ENCODE measurements at places on chromosomes 3 and 15.

DNA sequence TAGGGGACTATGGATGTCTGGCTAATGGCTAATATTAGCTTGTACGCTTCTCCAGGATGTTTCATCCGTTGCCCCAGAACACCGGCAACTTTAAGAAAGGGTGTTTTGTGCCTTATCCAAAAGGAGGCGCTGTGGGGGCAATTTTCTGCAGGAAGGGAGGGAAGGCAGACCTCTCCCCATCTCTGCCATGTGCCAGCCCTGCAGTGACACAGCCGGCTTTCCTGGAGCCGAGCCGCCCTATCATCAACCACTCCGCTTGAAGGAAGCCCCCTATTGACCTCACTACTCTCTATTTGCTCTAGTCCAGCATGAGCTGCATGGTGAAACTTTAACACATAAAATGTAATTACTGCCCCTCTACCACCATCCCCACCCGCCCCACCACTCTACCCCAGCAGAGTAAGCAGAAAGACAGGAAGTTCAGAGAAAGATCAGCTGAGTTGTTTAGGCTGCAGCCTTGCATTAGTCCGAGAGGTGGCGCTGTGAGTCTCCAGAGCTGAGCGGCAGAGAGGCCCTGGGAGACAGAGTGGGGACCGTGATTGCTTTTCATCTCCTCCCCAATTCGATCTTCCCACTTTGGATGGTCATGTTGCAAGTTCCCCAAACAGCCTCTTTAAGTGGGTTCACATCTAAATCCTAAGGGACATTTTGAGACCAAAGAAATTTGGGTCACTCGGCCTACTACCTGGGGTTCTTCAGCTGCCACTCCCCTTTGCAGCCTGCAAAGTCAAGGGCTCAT is 24.5 kb upstream of the RAD18 start:
- peak; percentile 63 for DNase-seq

- no peak for DNase-seq
Measured at GRCh38 chr15:66830358-66830757, 128.3 kb downstream of the SMAD6 start.

DNA sequence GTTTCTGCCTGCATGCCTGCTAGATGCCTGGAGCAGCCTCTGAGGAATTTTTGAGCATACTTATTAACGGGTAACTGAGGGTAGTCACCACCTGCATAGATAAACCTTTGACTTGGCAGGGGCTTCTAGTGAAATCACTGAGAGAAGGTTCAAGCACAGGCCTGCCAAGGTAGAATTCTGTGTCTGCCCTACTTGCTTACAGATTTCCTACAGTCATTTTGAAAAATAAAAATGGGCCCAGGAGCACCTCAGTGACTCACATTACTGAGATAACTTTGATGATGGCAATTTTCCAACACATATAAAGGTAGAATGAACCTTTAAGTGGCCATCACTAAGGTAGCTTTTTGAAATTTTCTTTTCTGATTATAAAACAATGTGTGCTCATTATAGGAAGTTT is 10.8 kb downstream of the CRTAP start:
- DNase-seq: no peak

DNA sequence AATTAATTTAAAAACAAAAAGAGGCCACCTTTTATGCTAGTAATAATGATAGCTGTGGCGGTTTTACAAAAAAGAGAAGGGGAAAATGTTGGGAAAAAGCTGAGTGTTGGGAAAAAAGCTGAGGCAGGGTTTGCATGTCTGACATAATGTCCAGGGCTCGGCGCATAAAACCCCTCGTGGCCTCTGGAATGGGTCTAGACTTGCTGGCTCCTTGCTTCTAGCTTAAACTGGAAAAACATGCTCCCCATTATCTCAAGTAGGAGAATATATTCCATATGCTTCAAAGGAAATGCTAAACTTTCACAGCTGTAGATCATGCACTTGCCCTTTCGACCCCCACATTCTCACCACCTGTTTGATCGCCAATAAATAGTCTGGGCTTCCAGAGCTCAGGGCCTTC is 53.0 kb downstream of the CYP19A1 start:
- DNase-seq: no peak

DNA sequence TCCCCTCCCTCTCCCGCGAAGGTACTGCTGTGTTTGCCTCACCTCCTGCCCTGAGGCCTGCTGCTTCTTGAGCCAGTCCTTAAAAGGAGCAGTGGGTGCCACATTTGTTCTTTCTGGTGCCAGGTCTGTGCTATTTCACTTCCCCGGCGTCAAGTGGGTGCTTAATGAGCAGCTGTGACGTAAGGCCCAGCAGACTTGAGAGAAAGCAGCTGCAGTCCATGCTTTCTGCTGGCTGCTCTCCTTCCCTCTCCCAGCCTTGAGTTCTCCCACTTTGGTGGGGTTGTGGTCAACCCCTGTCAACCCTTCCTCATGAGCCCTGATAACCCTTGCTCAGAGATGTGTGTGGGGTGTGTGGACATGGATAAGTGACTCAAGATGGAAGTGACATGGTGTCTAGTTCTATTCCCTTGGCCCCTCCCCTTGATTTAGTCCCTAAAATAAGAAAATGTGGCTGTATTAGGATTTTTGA is 6.9 kb downstream of the INAFM2 start:
- DNase-seq: no peak

- DNase-seq: no peak
Measured at GRCh38 chr15:101642361-101642760, 9.8 kb downstream of the TM2D3 start.

GRCh38 chr3:181555681-181556080 is 156.0 kb upstream of the SOX2 start:
- DNase-seq: no peak

DNA sequence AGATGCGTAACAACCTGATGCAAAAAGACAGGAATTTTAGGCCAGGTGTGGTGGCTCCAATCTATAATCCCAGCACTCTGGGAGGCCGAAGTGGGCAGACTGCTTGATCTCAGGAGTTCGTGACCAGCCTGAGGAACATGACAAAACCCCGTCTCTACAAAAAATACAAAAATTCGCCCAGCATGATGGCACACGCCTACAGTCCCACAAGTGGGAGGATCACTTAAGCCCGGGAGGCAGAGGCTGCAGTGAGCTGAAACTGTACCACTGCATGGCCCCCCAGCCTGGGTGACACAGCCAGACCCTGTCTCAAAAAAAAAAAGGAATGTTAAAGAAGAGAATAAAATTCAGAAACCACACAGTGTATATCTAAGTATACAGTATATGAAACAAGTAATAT is 40.7 kb downstream of the PTPN9 start:
- no peak for DNase-seq

- DNase-seq: no peak
Measured at GRCh38 chr3:58580826-58581327, 3.7 kb upstream of the FAM107A start.

DNA sequence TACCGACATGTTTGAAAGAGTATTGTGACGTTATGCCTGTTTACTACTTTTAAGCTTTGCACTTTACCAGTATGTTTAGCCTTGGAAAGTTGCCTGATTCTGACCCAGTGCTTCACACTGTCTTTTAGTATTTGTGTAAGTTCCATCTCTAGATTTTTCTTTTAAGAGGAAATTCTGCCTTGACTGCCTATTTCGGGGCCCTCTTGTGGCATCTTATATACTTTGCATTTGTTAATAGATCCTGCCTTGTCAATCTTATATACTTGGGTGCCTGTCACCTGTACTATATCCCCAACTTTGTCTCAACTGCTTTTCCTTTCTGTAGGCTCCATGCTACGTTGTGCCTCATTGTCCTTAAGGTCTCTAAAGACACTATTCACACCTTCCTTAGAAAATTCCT is 244.6 kb downstream of the STXBP5L start:
- peak; percentile 33 for DNase-seq

GRCh38 chr3:33006571-33007286 is 55.3 kb downstream of the CCR4 start:
- DNase-seq: no peak

DNA sequence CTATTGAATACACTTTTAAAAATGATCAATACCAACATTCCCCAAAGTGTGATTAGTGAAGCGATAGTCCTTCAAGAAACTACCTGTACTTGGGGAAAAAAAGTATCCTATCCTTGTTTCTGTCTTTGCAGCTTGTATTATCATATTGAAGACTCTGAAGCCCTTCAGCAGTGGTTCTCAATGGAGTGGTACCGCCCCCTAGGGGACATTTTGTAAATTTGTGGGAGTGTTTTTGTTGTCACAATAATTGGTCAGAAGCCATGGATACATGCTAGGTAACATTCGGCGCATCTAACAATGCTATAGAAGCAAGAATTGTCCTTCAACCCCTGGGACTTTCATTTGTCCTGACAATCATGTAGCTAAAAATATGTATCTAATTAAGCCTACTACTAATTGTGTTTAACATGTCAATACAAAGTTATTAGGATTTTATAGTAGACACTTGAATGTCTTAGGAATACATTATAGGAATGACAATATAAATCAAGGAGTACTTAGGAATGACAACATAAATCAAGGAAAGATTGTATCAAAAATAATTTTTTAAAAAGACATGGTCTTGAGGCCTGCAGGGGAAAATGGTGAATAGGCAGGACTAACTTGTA is 53.7 kb downstream of the NMD3 start:
- DNase-seq: peak; percentile 73

GRCh38 chr3:101571028-101571895 is 2.7 kb upstream of the PCNP start:
- no peak for DNase-seq

DNA sequence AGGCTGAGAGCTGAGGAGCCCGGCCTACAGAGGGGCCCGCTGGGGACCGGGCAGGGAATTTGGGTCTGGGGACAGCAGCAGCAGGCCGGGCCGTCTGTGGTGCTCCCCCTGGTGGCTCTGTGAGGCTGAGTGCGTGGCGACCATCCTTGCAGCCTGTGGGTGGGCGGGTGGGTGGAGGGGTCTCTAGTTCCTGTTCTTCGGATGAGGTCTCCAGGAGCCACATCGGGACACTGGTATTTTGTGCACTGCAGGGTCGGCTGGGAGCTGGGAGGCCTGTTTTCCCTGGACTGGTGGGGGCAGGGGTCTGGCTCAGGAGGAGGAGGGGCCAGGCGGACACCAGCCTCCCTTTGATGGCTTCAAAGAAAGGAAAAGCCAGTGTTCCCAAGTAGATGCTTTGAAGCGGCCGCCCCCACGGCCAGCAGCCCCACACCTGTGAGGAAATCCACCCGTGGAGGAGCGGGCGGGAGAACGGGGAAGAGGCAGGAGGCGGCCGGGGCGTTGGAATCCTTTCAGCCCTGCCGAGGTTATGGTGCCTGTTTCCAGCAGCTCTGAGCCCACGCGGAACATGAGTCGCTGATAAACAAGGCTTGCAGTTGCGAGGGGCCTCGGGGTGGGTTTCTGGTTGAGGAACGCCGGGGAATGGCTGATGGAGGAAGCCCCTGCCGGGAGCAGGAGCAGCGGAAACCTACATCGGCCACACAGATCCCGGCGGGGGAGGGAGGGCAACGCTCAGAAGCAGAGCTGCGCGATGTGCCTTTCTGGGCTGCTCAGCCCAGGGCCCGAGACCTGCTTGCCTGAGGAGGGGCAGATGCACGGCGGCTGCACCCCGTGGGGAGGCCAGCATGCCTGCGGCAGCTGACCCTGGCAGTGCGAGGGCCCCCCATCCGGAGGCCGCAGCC is 154.3 kb downstream of the NSMCE3 start:
- no peak for DNase-seq

- no peak for DNase-seq
Measured at GRCh38 chr3:52494886-52495495, at the start of gene STAB1. Gene STAB1 (plus strand): TSS chr3:52495338. CDS start chr3:52495414, 76 bp downstream.

DNA sequence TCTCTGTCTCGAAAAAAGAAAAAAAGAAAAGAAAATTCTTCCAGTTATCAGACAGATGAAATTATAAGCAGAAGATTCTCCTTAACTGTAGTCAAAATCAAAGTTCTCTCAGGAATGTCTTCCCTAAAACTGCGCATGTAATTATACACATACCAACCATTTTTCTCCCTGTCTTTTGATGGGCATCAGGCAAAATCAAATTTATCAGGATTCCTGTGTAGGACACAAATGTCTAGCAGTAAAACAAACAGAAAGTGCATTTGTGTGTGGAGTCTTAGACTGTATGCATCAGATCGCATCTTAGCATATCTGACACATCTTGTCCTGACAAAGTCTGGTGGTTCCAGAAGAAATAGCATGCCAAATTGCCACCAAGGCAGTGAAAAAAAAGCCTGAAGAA is 3.9 kb upstream of the ARPIN start:
- DNase-seq: no peak

- no peak for DNase-seq
Measured at GRCh38 chr3:11386465-11387113, 114.4 kb downstream of the ATG7 start.

GRCh38 chr3:8875836-8876235 is 87.4 kb downstream of the RAD18 start:
- DNase-seq: no peak

GRCh38 chr3:98534168-98534567 is 2.4 kb downstream of the GPR15 start:
- DNase-seq: no peak

DNA sequence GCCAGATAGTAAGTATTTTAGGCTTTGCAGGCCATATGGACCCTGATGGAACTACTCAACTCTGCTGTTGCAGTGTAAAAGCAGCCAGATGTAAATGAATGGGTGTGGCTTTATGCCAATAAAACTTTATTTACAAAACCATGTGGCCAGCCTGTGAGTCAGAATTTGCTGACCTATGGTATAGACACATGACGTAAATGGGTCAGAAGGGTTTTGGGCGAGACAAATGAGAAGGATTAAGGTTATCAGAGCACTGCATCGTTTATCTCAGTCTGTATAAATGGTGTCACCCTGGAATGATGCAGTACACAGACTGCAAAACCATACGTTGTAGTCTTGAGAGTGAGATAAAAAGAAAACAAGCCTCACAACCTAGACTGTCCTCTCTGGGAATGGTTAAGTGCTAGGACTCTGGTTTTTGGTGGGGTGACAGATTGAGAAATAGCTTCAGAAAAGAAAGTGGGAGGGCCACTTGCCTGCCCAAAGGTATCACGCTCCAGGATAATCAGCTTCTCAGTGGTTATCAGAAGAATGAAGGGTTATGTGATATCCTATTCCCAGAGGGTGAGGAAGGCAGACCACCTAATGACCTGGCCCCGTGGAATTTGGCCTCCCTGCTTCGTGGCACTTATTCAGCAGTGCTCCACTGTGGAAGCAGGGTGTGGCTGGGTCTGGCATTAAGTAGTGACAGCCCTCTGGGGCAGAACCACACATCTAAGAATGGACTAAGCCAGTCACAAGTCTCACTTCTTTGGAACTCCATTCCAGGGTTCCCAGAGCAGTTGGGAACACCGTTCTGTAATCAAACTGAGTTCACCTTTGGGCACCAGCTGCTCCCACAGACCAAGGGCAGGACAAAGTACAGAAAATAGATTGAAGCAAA is 46.1 kb downstream of the ABHD5 start:
- DNase-seq: no peak

- DNase-seq: no peak
Measured at GRCh38 chr3:26653811-26654425, 31.3 kb downstream of the LRRC3B start.

- DNase-seq: no peak
Measured at GRCh38 chr3:86737517-86737916, 253.4 kb downstream of the VGLL3 start.

GRCh38 chr3:19384868-19385267 is 236.6 kb downstream of the KCNH8 start:
- DNase-seq: peak; percentile 29

- DNase-seq: no peak
Measured at GRCh38 chr3:139772539-139773500, 95.0 kb upstream of the NMNAT3 start.

GRCh38 chr3:50724831-50725230 is 50.1 kb downstream of the DOCK3 start:
- DNase-seq: no peak
